NCI-H1436 treated with DMSO at 0.1 percent for 48 hours (cell line): ENCODE measurements at places on chromosomes 2 and 18.

GRCh38 chr2:205865056-205865455 lies 182.8 kb downstream of the NRP2 start:
- no peak for DNase-seq

GRCh38 chr18:55448420-55448819 lies 139.6 kb downstream of the TCF4 start:
- DNase-seq, result no peak

GRCh38 chr18:79547413-79548076 lies 132.1 kb upstream of the CTDP1 start:
- DNase-seq, result no peak

DNA sequence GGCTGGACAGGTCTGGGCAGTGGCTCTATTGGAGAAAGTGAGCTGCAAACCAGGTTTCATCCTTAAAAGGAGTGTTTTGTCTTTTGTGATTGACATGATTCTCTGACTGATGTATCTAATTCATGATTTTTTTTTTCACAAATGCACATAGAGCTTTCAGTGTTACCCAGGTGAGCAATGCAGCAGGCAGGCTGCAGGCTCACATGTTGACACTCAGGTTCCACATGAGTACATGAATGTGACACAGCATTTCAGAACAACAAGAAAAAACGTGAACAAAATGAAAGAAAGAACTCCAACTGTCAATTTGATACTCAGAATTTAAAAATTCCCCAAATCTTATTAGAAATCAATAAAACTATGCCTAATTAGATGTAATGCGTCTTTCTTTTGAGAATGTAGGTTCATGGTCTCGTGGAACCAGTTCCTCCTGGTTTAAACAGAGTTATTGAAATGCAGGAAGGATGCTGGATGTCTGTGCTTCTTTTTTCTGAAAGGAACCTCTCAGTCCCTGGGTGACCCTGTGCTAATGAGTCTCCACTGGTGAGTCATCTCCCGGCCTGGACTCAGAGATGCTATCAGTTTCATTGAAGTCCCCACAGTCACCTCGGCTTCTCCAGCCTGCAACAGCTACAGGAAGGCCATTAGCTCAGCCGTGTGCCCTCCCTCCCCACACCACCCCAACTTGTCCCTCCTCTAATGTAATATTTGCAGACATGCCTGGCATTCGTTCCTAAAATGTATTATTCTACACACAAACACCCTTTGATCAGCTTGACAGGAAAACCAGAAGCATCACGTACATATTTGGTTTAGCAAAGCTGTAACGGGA lies 430.4 kb downstream of the LPIN1 start:
- no peak for DNase-seq

- no peak for DNase-seq
Measured at GRCh38 chr2:25473131-25473530, 131.4 kb upstream of the DNMT3A start.

DNA sequence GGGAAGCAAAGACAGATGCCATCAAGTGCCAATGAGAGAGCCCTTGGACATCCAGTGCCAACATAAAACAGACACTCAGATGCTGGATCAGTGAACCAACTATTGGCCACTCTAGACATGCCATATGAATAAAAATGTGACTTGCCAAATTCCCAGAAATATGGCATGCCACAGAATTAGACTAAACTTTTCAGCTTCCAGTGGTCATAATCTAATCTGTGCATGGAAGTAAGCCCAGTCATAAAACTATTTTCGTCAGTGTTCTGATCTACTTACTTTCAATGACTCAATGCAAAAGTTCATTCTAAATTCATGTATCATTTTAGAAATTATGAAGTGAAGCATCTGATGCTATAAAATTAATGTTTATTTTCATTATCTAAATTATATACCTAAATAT lies 1506.2 kb upstream of the NXPH2 start:
- no peak for DNase-seq

DNA sequence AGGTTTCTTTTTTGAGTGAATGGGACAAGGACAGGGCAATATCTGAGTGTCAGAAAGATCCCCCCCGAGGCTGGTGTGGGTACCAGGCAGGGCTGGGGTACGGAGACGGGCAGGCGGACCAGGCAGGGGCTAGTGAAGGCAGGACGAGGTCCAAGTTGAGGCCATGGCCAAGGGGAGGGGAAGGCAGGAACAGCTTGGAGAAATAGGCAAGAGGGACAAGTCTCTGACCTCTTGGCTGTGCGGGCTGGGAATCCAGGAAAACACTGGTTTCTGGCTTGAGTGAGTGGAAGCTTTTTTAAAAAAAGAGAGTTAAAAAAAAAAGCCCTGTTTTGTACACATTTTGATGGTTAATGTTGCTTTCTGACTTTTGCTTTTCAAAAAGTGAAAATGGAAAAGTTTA lies 30.3 kb downstream of the ASAP2 start:
- no peak for DNase-seq

- no peak for DNase-seq
Measured at GRCh38 chr2:219460424-219460926, 25.8 kb downstream of the SPEG start.

DNA sequence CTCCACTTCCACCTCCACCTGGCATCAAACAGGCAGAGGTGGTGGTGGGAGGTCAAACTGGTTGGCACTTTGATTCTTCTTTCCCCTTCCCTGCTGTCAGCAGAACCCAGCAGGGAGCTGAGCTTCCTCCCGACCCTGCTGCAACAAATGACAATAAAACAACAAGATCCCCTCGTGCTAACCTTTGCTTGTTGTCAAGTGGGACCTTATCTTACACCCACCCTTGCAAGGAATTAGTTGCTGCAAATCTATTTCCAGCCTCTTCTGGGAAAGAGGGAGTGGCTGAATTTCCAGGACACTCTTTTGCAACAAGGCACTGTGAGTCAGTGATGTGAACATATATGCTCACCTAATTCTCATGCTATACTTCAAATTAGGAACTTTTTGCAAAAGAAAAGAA lies 655.1 kb downstream of the DSC3 start:
- no peak for DNase-seq

GRCh38 chr18:41504316-41504715 lies 450.7 kb upstream of the PIK3C3 start:
- DNase-seq, result no peak

GRCh38 chr2:239177325-239177724 lies 223.5 kb downstream of the HDAC4 start:
- DNase-seq, result no peak

DNA sequence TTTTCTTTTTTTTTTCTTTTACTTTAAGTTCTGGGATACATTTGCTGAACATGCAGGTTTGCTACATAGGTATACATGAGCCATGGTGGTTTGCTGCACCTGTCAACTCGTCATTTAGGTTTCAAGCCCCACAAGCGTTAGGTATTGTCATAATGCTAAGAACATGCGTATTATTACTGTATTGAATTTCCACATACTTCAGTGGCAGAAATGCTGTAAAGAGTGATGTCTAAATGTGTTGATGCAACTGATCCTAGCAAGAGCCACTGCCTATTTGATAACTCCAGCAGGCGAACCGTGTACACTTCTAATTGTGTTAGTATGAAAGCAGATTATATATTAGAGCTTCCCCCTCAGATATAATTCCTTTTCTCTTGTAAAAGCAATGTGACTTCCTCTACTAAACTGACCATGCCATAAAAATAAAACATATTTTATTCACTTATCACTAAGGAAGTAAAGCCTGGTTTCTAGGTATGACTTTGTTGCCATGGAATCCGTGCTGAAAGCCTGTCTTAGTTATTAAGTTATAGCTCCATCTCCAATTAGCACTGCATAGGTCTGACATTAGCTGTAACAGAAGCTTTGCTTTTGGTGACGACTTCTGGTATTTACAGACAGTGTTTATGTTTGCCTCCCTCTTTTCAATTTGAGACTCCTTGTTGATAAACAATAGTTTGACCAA lies 280.0 kb downstream of the GALR1 start:
- DNase-seq, result no peak

GRCh38 chr18:48828691-48829442 lies 121.9 kb downstream of the SMAD7 start:
- peak; percentile 27 for DNase-seq

DNA sequence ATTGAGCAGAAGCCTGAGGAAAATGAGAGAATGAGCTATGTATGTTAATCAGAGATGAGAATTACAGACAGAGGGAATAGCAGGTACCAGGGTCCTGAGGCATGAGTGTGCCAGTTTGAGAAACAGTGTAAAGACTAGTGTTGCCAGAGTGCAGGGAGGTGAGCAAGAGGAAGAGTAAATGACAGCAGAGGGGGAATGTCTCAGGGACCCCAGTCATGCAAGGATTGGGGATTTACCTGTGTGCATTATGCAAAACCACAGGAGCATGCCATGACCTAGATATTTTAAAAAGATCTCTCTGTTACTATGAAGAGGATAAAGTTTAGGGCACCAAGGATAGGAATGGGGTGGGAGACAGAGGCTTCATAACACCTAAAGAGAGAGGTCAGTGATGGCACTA lies 72.1 kb downstream of the TTC32 start:
- no peak for DNase-seq

- no peak for DNase-seq
Measured at GRCh38 chr2:35946478-35946877, 409.1 kb upstream of the CRIM1 start.

DNA sequence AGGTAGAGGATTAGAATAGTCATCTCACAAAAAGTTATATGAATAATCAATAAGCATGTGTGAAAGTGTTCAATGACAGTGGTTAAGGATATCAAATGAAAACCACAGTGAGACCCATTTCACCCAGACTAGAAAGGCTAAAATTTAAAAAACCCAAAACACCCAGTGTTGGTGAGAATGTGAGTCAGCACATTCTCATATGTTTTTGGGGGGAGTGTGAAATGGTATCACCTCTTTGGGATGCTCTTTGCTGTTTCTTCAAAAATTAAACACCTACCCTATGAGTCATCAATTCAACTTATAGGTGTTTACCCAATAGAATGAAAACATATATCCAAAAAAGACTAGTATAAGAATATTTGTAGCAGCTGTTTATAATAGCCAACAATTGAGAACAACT lies 69.8 kb downstream of the MAP3K20 start:
- DNase-seq, result no peak

DNA sequence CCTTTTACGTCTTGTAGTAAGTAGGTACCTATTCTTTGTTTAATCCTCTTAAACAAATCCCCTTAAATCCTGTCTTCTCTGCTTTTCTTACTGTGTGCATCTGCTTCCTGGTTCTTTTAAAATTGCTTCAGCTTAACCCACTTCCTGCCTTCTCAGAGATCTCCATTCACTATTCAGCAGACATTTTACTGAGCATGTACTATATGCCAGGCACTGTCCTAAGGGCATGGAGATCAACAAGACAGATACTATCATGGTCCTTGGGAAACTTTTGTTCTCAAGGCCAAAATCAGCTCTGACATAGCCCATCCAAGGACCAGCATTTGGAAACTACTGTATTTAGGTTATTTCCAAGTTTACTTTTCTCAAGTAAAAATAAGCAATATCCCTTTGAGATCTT lies 227.5 kb downstream of the TPGS2 start:
- no peak for DNase-seq

DNA sequence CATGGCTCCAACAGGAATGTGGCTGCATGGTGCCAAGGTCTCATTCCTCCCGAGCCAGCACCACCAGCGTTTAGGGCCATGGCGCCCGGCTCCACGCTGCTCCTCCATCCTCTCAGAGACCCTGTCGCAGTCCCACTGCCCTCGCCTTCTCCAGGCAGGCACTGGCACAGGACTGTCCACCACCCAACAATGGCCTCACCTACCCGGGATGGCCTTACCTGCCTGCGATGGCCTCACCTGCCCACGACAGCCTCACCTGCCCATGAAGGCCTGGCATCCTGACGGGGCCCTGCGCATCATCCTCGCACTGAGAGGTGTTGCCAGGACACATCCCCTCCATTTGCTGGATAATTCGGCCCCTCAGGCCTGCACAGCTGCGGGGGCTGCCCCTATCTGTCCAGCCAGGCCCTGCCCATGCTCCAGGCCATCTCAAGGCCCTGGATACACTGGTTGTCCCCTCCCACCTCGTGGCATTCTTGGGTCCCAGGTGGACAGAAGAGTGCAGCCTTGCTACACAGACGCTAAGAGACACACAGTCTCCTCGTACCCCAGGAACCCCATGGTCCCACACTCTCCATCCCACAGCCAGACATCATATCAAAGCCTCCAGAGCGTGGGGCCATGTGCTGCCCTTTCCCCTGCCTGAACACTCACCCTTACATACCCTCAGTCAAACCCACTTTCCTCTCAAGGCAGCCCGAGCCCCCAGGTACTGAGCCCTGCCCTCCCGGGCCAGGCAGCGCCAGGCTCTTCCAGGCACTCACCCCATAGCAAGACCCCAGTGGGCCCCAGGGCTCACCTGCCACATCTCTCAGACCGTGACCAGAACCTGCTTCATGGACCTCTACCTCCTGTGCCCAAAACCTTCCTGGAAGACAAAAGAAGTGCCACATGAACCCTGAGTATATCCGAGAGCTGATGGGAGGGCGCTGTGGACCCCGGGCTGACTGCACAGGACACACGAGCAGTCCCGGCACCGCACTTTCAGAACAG lies 268.6 kb downstream of the EIPR1 start:
- DNase-seq, result no peak

DNA sequence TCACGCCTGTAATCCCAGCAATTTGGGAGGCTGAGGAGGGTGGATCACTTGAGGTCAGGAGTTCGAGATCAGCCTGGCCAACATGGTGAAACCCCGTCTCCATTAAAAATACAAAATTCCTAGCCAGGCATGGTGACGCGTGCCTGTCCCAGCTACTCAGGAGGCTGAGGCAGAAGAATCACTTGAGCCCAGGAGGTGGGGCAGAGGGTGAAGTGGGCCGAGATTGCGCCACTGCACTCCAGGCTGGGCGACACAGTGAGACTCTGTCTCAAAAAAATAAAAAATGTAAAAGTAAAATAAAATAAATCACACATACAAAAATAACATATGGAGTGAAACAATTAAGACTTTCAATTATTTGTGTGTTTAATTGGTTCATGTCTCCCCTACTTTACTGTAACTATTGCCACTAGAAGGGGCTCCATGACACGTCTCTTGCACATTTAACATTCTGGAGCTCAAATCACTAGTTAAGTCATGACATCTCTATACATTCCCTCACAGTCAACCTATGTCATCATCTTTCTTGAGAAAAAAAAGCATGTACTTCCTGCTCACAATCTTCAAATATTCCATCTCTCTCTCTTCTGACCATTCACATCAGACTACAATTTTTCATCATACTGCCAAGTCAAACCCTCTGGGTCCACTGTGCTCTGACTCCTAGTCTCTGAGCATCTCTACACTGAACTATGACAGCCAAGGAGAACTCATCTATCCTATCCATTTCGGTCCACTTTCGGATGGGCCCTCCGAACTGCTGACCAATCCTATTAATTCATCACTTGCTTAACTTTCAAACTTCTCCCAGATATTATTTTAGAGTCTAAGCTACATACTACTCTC lies 6.7 kb downstream of the GFPT1 start:
- no peak for DNase-seq

GRCh38 chr2:235668782-235669181 lies 174.9 kb downstream of the AGAP1 start:
- DNase-seq, result no peak

GRCh38 chr2:146094185-146094584 lies 1574.3 kb upstream of the ZEB2 start:
- no peak for DNase-seq

- DNase-seq, result no peak
Measured at GRCh38 chr2:234587341-234588053, 90.6 kb upstream of the ARL4C start.
